Stimulated activated CD4-positive, alpha-beta T cell treated with anti-CD3 and anti-CD28 coated beads, Interleukin-4, amount 100 ng/mL, for 1 hour (primary cell): ENCODE measurements at places on chromosomes 2 and 18.
A peak's percentile ranks its signal among the peaks of the same experiment; 100 is the strongest.

GRCh38 chr18:76922107-76922506 is 99.8 kb downstream of the ZNF236 start:
- DNase-seq: peak; percentile 35

- no peak for DNase-seq
Observed at GRCh38 chr18:48023334-48024008, 93.0 kb upstream of the SMAD2 start.

DNA sequence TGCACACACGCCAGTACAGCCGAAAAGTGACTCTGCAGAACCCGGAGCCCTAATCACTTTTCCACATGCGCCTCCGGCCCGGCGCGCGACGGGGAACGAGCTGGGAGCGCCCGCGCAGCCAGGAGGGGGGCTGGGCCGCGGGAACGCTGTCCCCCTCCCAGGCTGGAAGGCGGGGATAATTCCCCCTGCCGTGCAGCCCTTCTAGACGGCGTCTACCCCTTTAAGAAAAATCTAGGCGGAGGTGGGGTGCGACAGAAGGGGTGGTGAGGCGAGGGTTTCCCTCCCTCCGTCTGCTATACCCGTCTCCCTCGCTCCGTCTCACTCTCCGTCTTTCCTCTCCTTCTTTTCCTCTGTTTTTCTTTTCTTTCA is 2.4 kb downstream of the CYP26B1 start:
- DNase-seq: no peak

DNA sequence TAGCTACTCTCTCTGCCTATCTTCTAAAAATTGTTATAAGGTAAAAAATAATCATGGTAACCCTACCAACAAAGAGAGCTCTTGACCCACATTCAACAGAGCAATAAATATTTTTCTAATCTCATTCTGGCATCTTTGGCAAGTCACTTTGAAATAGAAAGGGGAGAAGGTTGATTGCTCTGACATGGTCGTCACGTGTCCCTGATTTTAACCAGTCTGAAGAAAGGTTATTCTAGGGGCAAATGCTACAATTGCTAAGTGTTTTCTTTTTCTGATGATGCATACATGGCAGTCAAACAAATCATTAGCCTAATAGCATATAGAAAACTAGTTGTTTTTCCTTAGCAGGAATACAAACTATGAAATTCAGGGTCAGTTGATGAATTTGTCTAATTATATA is 153.3 kb upstream of the MAP3K20 start:
- DNase-seq: no peak

- DNase-seq: no peak
Observed at GRCh38 chr2:189336276-189336975, 104.8 kb upstream of the WDR75 start.

GRCh38 chr2:151051574-151052220 is 210.0 kb downstream of the RBM43 start:
- DNase-seq: no peak

GRCh38 chr2:33354981-33355380 is 121.5 kb upstream of the RASGRP3 start:
- DNase-seq: no peak
